ENCODE measurements at places on chromosomes 12 and 14. TPM values are rescaled to one million over a fixed set of nuclear protein-coding genes. Genes with fewer than 3 reads are reported as not detected.

Gene ADIPOR2
- polyA plus RNA-seq, result 50.7 TPM

GRCh38 chr12:11264501-11264900, 5.0 kb downstream of the PRB3 start:
- DNase-seq, result no peak

- DNase-seq, result no peak
Observed at GRCh38 chr14:98945611-98946570, 326.1 kb downstream of the BCL11B start.

GRCh38 chr14:82710267-82710841, 1176.7 kb upstream of the SEL1L start:
- DNase-seq, result peak; percentile 48

GRCh38 chr12:68048648-68049297, 59.5 kb downstream of the IFNG-AS1 start:
- DNase-seq, result no peak

GRCh38 chr14:50070230-50070629, 46.1 kb downstream of the VCPKMT start:
- no peak for DNase-seq
